ENCODE measurements at places on chromosomes 7 and 10. TPM values are rescaled to one million over a fixed set of nuclear protein-coding genes. Genes with fewer than 3 reads are reported as not detected.

DNA sequence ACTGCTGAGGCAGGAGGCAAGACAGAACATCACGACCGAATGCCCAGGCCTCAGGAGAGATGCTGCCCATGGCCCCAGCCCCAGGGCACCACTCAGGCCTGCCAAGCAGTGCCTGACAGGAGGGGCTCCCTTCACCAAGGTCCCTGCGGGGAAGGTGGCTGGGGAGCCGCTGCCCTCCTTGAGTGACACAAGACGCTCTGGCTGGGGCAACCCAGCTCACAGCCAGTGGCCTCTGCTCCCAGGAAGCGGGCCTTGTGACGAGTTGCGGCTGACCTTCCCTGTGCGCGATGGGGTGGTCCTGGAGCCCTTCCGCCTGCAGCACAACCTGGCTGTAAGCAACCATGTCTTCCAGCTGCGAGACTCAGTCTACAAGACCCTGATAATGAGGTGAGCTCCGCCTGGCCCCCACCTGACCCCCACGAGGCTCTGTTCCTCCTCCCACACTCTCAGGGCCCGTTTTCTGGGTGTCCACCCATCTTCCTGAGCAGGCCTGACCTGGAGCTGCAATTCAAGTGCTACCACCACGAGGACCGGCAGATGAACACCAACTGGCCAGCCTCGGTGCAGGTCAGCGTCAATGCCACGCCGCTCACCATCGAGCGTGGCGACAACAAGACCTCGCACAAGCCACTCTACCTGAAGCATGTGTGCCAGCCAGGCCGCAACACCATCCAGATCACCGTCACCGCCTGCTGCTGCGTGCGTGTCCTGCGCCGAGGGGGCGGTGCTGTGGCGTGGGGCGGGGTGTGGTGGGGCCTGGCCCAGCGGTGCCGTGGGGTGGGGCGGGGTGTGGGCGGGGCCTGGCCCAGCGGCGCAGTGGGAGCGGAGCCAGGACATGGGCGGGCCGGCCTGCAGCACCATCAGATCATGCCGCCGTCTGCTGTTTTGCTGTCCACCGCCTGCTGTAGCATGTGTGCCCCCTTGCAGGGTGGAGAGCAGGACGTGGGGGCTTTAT, 12.8 kb downstream of the ZMIZ2 start:
- no peaks in the 10 kb centered on the region for H3K27me3 ChIP-seq
- DNase-seq, result peak; percentile 76
- H3K27ac ChIP-seq, result no peak overlapping the region
- no peak overlapping the region for H3K4me3 ChIP-seq
- peaks cover 33% of the 10 kb centered on the region for H3K36me3 ChIP-seq
- no peaks in the 10 kb centered on the region for H3K4me1 ChIP-seq

Gene GRID2IP
- polyA plus RNA-seq, result 0.47 TPM

GRCh38 chr7:2180081-2180480, 52.7 kb downstream of the MAD1L1 start:
- no peaks in the 10 kb centered on the region for H3K27me3 ChIP-seq
- no peaks in the 10 kb centered on the region for H3K4me1 ChIP-seq
- H3K36me3 ChIP-seq, result no peaks in the 10 kb centered on the region
- no peak for DNase-seq
- no peak overlapping the region for H3K4me3 ChIP-seq

- DNase-seq, result no peak
- no peaks in the 10 kb centered on the region for H3K36me3 ChIP-seq
- H3K27ac ChIP-seq, result no peak overlapping the region
- no peak overlapping the region for H3K4me3 ChIP-seq
- no peaks in the 10 kb centered on the region for H3K27me3 ChIP-seq
Observed at GRCh38 chr7:40535678-40536077, 400.9 kb downstream of the SUGCT start.

DNA sequence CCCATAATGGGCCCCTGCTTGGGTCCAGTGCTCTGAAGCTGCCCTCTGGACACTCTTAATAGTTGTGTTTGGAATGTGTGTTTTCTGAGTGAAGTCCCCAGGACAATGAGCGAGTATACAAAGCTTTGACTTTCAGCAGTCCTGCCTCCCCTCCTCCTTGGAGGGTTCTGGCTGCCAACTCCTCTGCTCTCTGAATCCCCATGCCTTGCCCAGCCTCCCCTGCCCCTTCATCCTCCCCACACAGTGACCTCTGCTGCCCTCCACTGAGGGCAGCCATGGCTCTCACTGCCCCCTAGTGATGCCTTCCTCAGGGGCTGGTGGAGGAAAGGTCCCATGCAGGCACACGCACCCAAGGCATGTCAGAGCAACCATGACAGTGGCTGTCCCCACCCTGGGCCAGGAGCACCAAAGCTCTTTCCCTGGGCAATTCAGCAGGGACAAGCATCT, 40.9 kb downstream of the FRMPD2 start:
- H3K4me1 ChIP-seq, result no peaks in the 10 kb centered on the region
- no peaks in the 10 kb centered on the region for H3K36me3 ChIP-seq
- H3K4me3 ChIP-seq, result no peak overlapping the region
- no peaks in the 10 kb centered on the region for H3K27me3 ChIP-seq
- DNase-seq, result no peak
- H3K27ac ChIP-seq, result no peak overlapping the region

DNA sequence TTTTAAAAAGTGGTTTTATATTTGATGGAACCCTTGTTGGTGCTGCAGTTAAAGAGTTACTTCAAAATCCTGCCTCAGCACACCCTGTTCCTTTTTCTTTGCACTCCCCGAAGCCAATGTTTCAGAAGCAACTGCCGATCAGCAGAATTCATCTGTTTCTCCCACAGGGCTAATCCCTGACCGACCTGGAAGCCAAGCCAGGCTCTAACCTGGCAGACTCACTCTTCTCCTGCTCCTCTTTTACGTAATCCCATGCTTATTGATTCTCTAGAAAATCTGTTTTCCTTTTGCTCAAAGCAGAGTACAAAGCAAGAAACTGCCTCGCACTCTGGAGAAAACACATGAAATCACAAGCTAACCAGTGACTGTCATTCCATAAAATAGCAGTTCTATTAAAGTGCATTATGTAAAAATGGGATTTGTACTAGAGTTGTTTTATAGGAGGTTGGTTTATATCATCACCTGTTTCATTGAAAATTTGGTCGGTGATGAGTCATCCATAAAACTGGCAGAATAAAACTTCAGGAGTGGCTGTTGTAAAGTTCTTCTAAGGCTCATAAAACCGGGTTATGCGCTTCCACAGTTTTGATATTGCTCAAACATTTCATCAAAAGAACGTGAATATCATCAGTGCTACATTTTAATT, 99.9 kb downstream of the CNTNAP2 start:
- H3K4me3 ChIP-seq, result no peak overlapping the region
- DNase-seq, result no peak
- no peaks in the 10 kb centered on the region for H3K36me3 ChIP-seq
- H3K4me1 ChIP-seq, result no peaks in the 10 kb centered on the region
- no peaks in the 10 kb centered on the region for H3K27me3 ChIP-seq
- no peak overlapping the region for H3K27ac ChIP-seq

DNA sequence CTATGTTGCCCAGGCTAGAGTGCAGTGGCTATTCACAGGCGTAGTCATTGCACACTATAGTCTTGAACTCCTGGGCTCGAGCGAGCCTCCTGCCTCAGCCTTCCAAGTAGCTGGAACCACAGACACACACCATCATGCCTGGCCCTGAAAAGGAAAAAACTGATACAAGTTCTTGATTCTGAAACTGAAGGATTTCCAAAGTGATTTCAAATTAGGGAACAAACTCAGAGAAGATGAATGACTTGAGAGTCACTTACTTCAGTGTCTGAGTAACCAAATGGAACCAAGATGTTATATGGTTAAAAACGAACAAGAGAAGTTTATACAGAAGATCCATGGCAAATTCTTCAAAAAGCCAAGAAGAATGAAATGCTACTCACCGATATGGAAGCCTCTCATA, 14.4 kb downstream of the CWF19L1 start:
- no peak for DNase-seq
- no peak overlapping the region for H3K4me3 ChIP-seq
- no peak overlapping the region for H3K27ac ChIP-seq
- no peaks in the 10 kb centered on the region for H3K4me1 ChIP-seq

- no peaks in the 10 kb centered on the region for H3K36me3 ChIP-seq
- no peaks in the 10 kb centered on the region for H3K4me1 ChIP-seq
- peak; percentile 5 for DNase-seq
- H3K4me3 ChIP-seq, result no peak overlapping the region
- no peaks in the 10 kb centered on the region for H3K27me3 ChIP-seq
- no peak overlapping the region for H3K27ac ChIP-seq
Observed at GRCh38 chr10:49647985-49648795, 31.3 kb upstream of the C10orf53 start.

DNA sequence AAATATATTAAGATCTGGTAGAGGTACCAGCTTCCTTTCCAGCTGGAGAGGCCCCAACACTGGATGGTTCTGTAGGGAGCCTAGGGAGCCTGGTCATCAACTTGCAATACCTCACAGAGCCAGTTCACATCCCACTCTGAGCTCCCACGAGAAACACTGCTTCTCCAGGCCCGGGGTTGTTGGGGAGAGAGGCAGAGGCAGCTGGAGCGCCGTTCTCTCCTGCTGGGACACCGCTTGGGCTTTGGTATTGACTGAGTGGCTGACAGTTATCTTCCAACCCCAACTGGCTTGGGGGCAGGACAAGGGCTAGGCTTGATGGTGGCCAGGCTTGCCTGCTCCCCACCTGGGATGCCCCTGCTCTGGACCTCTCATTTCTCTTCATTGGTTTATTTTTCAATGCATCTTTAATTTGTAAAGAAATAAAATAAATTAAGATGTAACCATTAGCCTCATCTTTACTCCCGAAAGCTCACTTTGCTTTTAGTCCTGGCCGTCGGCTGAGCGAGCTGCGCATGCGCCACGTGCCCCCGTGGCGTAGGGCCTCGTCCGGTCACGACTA, 10.0 kb upstream of the CHCHD1 start:
- no peaks in the 10 kb centered on the region for H3K4me1 ChIP-seq
- peaks cover 19% of the 10 kb centered on the region for H3K36me3 ChIP-seq
- no peak for DNase-seq

Gene CHST15
- polyA plus RNA-seq, result 12.4 TPM

Gene CYP26A1
- 0.11 TPM for polyA plus RNA-seq

- H3K4me1 ChIP-seq, result no peaks in the 10 kb centered on the region
- DNase-seq, result peak; percentile 29
- H3K36me3 ChIP-seq, result no peaks in the 10 kb centered on the region
Observed at GRCh38 chr7:124032369-124033094, at the start of gene TMEM229A. Gene TMEM229A (minus strand): TSS chr7:124033067. CDS start chr7:124033003, 64 bp downstream.

Gene FOXI2
- polyA plus RNA-seq, result not detected

Gene COX19
- 9.1 TPM for polyA plus RNA-seq

Gene GTF2IRD1
- 8.1 TPM for polyA plus RNA-seq

DNA sequence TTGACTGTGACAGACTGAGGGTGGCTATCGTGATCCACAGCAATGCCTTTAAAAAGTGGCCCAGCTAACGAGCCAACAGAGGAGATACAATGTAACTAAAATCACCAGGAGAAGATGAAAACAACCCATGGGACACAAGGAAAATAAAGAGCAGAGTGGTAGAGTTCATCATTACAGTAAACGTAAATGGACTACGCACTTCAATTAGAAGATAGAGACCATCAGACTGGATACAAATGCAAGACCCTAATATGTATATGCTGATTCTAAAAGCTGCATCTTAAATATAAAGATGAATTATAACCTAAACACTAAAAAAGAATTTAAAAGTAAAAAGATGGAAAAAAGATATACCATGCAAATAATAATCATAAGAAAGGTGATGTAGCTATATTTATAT, 6.6 kb upstream of the STK32C start:
- no peak for DNase-seq
- H3K4me3 ChIP-seq, result no peak overlapping the region
- H3K36me3 ChIP-seq, result no peaks in the 10 kb centered on the region
- H3K4me1 ChIP-seq, result peaks cover 9% of the 10 kb centered on the region
- H3K27ac ChIP-seq, result no peak overlapping the region
- no peaks in the 10 kb centered on the region for H3K27me3 ChIP-seq

Gene ARHGEF35
- polyA plus RNA-seq, result 7.1 TPM

DNA sequence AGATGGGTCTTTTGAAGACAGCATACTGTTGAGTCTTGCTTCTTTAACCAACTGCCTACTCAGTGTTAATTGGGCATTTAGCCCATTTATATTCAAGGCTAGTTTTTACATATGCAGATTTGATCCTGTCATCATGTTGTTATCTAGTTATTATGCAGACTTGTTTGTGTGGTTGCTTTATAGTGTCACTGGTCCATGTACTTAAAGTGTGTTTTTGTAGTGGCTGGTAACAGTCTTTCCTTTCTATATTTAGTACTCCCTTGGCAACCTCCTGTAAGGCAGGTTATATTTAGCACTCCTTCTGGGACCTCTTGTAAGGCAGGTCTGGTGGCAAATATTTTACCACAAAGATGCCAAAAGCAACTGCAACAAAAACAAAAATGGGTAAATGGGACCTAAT, 66.7 kb downstream of the TES start:
- no peaks in the 10 kb centered on the region for H3K27me3 ChIP-seq
- H3K27ac ChIP-seq, result no peak overlapping the region
- H3K4me1 ChIP-seq, result no peaks in the 10 kb centered on the region
- H3K4me3 ChIP-seq, result no peak overlapping the region
- H3K36me3 ChIP-seq, result no peaks in the 10 kb centered on the region

GRCh38 chr10:1333981-1334380, 277.8 kb downstream of the WDR37 start:
- H3K36me3 ChIP-seq, result no peaks in the 10 kb centered on the region
- H3K4me3 ChIP-seq, result no peak overlapping the region
- H3K4me1 ChIP-seq, result no peaks in the 10 kb centered on the region
- H3K27me3 ChIP-seq, result peaks cover 4% of the 10 kb centered on the region

GRCh38 chr7:44375926-44376342, 50.5 kb upstream of the CAMK2B start:
- H3K27ac ChIP-seq, result no peak overlapping the region
- no peaks in the 10 kb centered on the region for H3K27me3 ChIP-seq
- H3K36me3 ChIP-seq, result no peaks in the 10 kb centered on the region
- H3K4me1 ChIP-seq, result no peaks in the 10 kb centered on the region
- DNase-seq, result no peak
- H3K4me3 ChIP-seq, result no peak overlapping the region

Gene FBXL13
- 0.42 TPM for polyA plus RNA-seq

Gene PAX4
- polyA plus RNA-seq, result not detected

Gene GHRHR
- polyA plus RNA-seq, result 0.34 TPM

Gene HOXA10
- polyA plus RNA-seq, result not detected

Gene NOS3
- 12.5 TPM for polyA plus RNA-seq

Gene SPAM1
- 0.12 TPM for polyA plus RNA-seq

Gene TMEM26
- polyA plus RNA-seq, result 0.08 TPM
